Muscle of arm (tissue), 14 donors: ENCODE measurements at places on chromosomes 3 and 15. TPM values are rescaled to one million over a fixed set of nuclear protein-coding genes. Genes with fewer than 3 reads are reported as not detected.

Gene AADACL2
- polyA plus RNA-seq: 14.0 TPM

Gene SLCO2A1
- polyA plus RNA-seq: 1.5 TPM

Gene GPR62
- polyA plus RNA-seq: not detected

Gene EXD1
- not detected for polyA plus RNA-seq

Gene GOLGA8H
- 0.53 TPM for polyA plus RNA-seq

Gene GOLGA8T
- polyA plus RNA-seq: not detected

Gene SI
- polyA plus RNA-seq: not detected

Gene POPDC2
- polyA plus RNA-seq: 10.6 TPM

Gene CLRN1
- 0.99 TPM for polyA plus RNA-seq
